ENCODE measurements at places on chromosomes 2 and 18.

GRCh38 chr18:74194691-74195090 is 46.4 kb downstream of the TIMM21 start:
- DNase-seq, result no peak

DNA sequence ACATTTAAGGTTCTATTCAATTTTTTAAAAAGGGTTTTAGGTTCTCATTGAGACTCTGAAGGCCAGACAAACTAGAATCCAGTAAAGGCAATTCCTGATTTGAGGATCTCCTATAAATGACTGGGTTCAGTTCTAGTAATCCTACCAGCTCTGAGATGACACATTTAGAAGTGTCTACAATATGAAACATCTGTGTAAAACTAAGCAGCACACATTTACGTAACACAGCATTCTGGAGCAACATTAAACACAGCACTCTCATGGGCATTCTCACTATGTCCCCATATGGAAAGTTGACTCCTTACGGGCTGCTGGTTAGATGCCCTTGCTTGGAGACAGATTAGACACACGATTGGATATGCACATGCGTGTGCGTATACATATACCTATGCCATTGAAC is 114.4 kb downstream of the ZNF385B start:
- no peak for DNase-seq

- DNase-seq, result no peak
Measured at GRCh38 chr2:231399853-231400680, 4.6 kb downstream of the B3GNT7 start.

GRCh38 chr2:42545841-42546390 is 22.5 kb upstream of the MTA3 start:
- no peak for DNase-seq

DNA sequence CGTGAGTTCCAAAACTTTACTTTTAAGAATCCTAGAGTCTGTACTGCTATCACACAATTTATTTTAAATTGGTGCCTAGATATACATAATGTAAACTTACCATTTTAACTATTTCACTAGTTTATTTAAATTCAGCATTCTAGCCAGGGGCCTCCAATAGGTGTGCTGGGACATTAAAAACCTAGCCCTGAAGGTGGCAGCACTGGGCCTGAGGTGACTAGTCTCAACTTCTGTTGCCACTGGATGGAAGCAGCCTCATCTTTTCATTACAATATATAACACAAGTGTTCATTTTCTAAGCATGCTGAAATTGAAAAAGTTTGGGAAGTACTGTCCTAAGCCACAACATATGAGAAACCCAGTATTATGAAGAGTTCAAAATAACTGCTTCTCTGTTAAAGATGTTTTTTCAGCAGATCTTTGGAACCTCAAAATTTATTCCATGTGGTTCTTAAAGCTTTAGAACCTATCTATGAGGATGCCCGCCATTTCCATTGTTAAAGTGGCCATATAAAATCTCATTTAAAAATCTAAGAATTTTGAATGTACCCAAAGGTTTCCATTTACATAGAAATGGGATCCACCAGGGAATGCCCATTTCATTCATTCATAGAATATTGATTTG is 2.9 kb upstream of the RBBP8 start:
- peak; percentile 84 for DNase-seq

- DNase-seq, result no peak
Measured at GRCh38 chr2:19478409-19478808, 120.0 kb upstream of the OSR1 start.

DNA sequence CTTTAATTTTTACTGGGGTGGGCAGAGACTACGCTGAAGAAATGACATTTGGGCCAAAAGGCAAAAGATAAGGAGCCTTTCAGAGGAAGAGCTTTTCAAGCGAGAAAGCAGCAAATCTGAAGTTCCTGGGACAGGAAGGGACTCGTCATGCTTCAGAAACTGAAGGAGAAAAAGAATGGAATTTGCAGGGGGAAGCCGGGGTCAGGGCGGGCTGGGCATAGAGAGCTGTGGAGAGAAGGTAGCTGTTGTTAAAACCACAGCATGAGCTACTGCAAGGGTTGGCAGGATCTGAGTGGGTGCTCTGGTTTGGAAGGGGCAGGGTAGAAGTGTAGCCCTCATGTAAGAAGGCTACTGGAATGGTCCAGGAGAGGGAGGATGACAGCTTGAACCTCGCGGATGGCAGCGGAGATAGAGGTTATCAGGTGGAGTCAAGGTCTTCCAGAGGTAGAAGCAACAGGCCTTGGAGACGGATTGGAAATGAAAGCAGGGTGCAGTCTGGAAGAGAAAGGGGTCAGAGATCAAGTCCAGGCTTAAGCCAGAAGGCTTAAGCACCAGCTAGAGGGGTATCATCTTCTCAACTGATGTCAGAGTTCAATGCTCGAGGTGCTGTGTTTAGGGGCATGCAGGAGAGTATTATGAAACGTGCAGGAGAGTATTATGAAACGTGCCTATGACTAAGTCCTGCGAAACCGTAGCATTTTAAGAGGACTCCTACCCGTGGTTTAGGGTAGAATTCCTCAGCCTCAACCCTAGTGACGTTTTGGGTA is 18.9 kb downstream of the ATP8B1 start:
- DNase-seq, result no peak

DNA sequence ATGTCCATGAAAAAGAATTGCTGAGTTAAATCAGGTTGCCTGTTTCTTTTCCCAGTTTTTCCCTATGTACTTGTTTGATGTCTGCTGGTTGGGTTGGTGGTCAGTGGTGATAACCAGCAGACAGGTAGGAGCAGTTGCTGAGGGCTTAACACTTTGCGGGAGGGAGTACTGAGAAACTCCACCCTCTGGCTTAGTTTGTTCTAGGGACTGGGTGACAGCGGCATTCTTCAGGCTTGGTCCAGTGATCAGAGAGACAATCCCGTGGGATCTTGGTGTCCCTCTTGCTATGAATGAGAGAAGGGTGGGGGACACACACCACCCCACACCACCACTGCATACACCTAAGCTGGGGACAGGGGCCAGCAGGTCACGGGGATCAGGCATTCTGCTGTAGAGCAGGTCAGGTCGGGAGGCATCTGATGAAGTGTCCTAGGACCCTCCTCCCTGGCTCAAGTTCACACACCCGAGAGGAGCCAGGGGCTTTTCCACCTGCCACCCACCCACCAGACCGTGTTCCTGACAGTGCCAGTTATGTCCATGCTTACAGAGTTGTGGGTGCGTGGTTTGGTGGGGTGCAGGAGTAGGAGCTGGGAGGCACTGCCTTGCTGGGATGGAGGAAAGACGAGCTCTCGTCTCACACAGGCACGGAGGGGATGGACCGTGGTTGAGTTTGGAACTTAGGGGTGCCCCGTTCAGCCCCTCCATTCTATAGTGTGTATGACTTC is 21.3 kb upstream of the ALLC start:
- no peak for DNase-seq

DNA sequence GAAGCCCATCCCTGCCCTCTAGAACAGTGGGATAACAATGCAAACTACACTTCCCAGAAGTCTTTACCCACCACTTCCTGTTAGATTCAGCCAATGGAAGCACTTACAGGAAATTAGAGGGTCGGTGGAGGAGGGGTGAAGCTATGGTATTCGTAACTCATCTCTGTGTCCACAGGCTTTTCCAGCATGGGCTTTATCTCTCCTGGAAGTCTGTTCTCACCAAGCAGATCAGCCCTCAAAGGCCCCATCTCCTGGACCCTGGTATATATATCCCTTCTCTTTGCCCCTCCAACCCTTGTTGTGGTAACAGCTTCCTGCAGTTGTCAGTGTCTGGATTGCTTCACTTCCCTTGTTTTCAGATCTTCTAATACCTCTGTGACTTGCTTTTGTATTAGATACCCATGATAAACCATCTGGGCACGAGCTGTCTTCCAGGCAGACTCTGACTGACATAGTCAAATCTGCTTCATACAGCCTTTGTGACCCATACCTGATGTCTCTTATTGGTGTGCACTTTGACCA is 475.0 kb upstream of the POU3F3 start:
- peak; percentile 25 for DNase-seq

GRCh38 chr2:147909178-147909577 is 64.3 kb downstream of the ACVR2A start:
- no peak for DNase-seq

- no peak for DNase-seq
Measured at GRCh38 chr2:49403637-49404036, 249.3 kb upstream of the FSHR start.

DNA sequence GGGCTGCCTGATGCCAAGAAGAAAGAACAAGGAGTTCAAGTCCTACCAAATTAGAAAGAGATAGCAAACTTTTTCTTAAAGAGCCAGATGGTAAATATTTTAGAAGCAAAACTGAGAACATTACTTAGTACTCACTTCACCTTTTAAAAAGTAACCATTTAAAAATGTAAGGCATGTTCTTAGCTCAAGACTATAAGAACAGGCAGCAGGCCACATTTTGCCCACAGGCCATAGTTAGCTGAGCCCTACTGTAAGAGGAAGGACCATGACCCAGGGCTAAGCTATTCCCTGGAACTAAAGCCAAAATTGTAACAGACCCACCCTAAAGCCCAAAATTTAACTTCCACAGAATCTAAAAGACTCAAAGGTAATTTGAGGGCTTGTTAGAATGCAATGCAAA is 31.3 kb downstream of the USP40 start:
- DNase-seq, result no peak

DNA sequence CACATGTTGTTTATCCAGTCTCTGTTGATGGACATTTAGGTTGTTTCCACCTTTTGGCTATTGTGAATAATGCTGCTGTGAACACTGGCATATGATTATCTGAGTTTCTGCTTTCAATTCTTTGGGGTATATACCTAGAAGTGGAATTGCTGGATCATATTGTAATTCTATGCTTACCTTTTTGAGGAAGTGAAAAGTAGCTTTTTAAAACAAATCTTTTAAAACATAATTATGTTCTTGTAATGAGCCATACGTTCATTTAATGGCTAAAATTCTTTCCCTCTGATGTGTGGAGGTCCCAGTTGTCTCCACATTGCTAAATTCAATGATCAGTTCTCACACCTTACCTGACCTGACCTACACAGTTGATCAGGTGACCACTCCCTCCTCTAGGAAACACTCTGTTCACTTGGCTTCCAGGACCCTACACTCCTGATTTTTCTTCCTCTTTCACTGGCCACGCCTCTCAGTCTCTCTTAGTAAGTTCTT is 27.8 kb upstream of the SERTAD2 start:
- no peak for DNase-seq

DNA sequence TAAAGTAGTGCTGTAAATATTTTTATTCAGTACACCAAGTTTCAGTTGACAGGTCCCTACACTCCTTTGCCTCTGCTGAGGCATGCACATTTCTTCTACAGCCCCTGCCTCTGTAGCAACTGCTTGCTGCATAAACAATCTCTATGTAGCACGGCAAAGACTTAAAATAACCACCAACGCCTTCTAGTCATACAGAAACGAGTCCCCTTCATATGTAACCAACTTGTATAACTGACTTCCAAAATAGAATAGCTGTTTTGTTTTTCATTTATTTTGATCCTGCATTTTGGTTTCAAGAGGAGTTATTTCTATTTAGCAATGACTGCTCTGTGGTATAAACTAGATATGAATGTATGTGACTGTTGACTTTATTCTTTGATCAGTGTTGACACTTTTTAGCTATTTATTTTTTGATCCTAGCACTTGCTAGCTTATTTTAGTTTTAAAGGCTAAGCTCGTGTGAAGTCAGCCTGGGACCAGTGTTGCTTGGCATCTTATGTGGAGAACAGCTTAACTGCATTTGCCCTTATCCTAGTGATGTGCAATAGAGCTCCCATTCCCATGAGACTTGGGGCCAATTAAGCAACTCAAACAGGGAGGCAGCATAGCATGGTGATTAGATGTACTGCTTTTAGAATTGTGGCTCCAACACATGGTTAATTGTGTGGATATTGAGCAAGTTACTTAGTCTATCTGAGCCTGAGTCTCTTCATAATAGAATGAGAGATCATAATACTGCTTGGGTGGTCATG is 79.6 kb downstream of the HRH4 start:
- DNase-seq, result no peak

DNA sequence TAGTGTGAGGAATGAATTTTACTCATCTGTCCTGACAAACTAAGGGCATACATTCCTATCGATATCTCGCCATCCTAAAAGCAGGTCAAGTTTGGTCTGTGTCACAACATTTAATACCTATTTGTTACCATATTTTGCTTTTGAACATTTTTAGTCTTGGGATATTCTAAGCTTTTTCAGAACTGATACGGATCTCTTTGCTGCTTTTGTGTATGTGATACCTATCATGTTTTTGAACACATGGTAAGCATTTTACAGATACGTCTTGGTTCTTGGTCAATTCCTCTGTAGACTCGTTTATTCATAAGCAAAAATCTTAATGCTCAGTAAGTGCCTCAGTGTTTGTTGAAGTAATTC is 592 bp downstream of the ZNF397 start:
- no peak for DNase-seq

- no peak for DNase-seq
Measured at GRCh38 chr2:166944909-166945308, 56.6 kb downstream of the XIRP2 start.

- no peak for DNase-seq
Measured at GRCh38 chr2:110744429-110744828, 12.1 kb downstream of the ACOXL start.

- no peak for DNase-seq
Measured at GRCh38 chr18:7678389-7678788, 111.3 kb downstream of the PTPRM start.

- no peak for DNase-seq
Measured at GRCh38 chr18:24373328-24373727, 24.3 kb downstream of the OSBPL1A start.

DNA sequence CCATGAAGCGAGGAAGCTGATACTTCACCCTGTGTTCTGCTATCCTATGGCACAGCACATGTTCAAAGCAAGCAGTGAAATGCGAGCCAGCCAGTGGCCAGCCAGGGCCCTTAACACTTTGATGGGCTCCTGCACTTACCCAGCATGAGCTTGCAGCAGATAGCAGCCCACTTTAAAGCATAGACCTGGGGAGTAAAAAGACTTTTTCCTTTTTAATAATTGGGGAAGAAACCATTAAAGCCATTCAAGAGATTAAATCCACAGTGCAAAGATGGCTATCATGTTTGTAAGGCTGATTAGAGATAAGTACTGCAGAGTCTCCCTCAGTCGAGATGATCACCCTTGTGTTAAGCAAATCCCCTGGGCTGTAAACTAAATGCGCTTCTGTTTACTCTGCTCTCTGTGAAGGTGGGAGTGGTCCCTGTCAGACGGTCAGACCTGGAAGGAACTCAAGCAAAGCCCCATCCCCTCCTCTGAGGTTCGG is 15.7 kb downstream of the CCBE1 start:
- DNase-seq, result no peak

GRCh38 chr2:2662037-2662846 is 331.2 kb upstream of the MYT1L start:
- DNase-seq, result no peak

GRCh38 chr18:26556573-26556972 is 8.2 kb upstream of the KCTD1 start:
- no peak for DNase-seq
